ENCODE measurements at places on chromosomes 5 and 9.

- no peak for DNase-seq
Observed at GRCh38 chr5:58116346-58116745, 343.5 kb downstream of the PLK2 start.

GRCh38 chr9:22829236-22829635, 382.6 kb downstream of the DMRTA1 start:
- no peak for DNase-seq

DNA sequence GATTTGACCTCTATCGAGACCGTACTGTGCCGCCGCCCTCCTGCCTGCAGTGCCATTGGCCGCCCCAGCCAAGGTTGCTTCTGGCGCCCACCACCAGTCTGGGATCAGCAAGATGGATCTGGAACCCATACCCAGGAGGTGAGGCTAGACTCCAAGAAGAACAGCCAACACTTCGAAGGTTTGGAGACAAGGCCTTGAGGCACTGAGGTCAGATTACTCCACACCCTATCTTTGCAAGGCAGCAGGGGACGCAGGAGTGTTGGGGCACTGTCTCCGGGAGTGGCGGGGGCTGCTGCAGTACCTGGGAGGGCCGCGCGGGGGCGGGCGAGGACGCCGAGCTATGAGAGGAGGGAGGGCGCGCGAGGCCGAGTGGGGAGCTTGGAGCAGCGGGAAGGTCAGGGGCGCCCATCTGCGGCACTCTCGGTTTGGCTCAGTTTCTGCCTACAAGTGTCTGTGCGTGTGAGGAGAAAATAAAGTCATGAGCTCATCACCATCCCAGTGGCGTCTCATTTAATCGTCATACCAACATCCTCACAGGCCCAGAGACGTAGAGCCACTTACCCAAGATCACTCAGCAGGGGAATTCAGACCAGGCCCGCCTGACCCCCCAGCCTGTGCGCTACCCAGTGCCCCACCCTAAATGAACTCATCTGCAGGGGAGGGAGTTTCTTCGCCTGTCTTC, 20.5 kb upstream of the PSD2 start:
- DNase-seq: peak; percentile 71

DNA sequence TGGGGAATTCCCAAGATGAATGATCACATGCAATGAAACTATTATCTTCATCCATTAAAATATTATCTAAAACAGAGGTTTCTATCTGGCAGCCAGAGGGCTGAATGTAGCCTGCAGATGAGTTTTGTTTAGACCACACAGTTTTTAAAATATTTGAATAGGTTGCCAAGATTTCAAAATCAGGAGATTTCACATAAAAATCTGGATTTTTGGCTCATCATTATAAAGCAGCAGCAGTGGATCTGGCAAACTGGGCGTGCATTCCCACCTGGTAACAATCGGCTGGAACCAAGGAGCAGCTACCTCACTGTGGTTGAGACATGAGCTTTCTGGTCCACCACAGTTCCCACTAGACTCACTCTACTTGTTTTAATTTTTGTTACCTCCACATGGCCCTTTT, 155.1 kb downstream of the BNC2 start:
- DNase-seq: no peak

- no peak for DNase-seq
Observed at GRCh38 chr5:73523861-73524260, 25.6 kb downstream of the BTF3 start.

DNA sequence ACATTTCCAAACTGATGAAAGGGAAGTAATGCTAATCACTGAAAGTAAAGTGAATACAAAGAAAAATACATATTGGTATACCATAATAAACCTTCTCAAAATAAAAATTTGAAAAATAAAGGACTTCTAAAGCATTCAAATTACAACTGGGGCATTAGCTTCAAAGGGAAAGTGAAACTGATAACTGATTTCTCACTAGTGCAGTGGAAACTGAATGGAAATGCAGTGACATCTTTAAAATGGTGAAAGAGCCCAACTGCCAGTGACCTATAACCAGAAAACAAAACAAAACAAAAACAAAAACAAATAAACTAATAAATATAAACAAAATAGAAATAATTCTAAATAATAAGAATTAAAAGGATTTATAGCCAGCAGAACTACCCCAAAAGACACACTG, 297.5 kb upstream of the GRIN3A start:
- no peak for DNase-seq

DNA sequence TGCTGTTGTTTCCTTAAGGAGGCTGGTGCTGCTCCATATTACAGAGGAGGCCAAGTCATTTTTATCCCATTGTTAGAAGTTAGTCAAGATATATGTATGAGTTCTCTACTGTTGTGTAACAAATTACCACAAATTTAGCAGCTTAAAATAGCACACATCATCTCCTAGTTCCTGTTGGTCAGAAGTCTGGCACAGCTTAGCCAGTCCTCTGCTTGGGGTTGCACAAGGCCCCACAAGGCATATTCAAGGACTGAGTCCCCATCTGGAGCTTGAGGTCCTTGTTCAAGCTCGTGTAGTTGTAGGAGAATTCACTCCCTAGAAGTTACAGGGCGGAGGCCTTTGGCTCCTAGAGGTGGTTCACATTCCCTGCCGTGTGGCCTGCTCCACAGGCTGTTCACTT, 14.7 kb downstream of the MTAP start:
- DNase-seq: no peak

DNA sequence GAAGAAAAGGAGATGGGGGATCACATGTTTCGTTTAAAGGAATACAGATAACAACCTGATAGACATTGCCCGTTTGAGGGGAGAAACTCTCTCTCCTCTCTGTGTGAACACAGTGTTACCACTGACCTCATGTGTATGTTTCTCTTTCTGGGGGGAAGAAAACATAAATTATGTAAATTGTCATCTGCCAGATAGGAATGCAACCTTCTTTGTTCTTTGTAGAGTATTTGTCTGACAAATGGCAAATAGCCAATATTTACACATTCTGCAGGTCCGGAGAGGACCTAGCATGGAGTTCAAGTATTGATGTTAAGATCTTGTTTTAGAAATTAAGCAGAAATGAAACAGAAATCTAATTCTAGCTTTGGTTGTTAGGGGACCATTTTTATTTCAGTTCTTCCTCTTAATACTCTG, 276.3 kb downstream of the SAXO1 start:
- no peak for DNase-seq

- no peak for DNase-seq
Observed at GRCh38 chr5:170745481-170746071, 37.9 kb upstream of the GABRP start.

DNA sequence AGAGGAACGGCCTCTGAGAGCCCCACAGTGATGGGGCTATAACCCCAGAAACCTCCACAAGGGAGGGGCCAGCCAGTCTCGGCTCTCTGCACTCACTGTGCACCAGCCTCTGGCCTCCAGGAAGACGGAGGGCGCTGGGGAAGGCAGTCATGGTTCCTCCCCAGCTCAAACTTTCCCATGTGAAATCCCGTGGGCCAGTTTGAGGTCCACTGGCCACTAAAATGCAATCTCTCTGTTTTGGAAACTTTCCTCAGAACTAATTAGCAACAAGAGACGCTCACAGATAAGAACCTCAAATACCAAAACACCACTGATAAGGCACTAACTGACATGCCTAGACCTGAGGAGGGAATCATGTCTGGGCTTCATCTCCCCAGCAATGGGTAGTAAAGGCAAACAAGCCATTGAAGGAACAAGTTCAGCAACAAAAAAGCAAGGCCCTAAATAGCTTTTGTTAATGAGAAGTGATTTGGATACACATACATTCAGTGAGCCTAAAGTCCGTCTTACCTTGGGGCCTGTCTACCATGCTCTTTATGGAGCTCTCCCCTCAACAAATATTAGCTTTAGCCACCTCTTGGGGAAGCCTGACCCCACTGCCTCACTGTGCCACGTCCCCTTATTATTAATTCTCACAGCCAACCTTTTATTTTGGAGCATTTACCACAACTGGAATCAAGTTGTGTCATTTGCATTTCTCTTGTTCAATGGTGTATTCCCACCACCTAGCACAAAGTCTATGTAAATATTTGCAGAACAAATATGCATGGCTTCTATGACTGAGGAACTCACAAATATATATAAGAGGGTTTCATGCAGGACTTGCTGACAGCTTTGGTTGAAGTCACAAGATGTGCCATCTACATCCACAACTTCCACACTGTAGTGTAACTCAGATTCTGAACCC, 56.1 kb upstream of the GLRX start:
- no peak for DNase-seq

DNA sequence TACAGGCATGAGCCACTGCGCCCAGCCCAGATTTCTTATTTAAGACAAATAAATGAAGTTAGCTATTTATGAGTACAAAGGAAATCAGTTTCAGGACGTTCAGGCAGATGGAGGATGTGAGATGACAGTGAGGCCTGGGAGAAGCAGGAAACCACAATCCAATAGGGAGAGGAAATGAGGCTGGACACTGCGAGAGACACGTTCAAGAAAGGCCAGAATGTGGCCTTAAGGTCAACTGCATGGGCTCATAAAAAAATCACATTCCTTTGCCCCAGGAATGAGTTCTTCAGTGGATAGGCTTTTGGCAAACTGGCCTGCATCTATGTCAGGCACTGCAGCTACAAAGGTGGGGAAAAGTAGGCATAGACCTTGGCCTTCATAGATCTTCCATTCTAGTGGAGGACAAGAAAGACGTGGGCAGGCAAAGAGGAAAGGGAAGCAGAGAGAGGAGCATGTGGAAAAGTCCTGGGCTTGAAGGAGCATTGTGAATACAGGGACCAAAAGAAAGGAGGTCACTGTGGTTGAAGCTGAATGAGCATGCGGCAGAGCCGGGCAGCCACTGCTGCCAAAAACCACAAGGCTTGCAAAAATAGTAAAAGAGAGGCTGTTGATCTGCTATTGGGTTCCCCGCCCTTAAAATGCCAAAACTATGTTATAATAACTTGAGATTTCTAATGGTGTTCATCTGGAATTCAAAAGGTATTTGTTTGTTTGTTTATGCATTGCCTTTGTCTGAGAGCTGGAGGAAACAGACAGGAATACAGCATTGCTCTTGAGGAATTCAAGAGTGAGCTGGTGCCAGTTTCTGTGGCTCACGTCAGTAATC, 133.0 kb downstream of the GNA14 start:
- peak; percentile 42 for DNase-seq

GRCh38 chr5:10655161-10655971, 91.5 kb downstream of the ANKRD33B start:
- no peak for DNase-seq

DNA sequence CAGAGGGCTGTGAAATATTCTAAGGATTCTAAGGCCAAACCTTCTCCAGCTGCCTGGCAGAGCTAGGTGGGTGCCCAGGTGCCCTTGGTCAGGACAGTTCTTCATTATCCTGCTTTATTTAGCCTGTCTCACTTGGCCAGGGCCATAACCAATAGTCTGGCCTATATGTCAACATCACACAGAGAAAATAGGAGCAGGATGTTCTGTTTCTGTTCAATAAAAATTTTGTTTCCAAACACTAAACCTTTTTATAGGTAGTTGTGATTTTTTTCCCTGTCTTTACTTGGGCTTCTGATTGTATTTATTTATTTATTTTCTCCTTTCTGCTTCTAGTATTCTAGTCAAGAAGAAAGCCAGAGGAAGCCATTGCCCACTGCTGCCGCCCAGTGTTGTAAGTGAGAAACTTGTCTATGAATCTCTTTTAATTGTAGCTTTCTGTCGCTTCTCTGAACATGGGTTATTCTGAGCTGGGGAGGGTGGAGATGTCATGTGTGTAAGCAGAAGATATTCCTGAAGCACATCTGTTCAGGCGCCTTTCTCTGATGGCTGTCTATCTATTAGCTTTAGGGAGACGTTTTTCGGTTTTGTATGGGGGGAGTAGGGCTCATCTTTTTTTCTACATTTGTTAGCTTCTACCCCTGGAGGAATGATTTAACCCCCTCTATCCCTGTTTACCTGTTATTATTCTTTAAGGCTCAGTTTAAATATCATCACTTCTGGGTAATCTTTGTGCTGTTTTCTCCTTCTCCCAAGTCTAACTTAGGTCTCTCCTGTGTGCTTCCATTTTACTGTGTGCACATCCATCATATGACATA, 97.1 kb downstream of the UNC13B start:
- peak; percentile 56 for DNase-seq

- DNase-seq: no peak
Observed at GRCh38 chr9:100662122-100662521, 84.2 kb downstream of the CAVIN4 start.

DNA sequence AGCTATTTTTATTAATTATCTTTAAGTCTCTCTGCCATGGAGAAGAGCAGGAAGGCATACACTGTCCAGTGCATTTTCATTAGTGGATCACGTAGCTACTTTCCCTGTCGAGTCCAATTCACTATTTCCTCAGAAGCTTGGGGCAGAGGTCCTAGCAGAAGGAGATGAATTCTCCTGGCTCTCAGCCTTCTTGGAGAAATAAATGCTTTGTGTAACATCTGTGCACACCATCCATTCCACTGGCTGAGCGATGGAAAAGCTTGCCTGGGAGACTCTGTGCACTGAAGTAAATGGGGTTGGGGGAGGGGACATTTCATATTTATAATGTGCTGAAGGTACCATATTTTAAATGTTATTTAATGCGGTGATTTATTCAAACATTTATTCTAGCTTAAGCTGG, 23.4 kb downstream of the PROP1 start:
- DNase-seq: no peak

GRCh38 chr9:108477529-108478006, 378.2 kb downstream of the ACTL7B start:
- no peak for DNase-seq

DNA sequence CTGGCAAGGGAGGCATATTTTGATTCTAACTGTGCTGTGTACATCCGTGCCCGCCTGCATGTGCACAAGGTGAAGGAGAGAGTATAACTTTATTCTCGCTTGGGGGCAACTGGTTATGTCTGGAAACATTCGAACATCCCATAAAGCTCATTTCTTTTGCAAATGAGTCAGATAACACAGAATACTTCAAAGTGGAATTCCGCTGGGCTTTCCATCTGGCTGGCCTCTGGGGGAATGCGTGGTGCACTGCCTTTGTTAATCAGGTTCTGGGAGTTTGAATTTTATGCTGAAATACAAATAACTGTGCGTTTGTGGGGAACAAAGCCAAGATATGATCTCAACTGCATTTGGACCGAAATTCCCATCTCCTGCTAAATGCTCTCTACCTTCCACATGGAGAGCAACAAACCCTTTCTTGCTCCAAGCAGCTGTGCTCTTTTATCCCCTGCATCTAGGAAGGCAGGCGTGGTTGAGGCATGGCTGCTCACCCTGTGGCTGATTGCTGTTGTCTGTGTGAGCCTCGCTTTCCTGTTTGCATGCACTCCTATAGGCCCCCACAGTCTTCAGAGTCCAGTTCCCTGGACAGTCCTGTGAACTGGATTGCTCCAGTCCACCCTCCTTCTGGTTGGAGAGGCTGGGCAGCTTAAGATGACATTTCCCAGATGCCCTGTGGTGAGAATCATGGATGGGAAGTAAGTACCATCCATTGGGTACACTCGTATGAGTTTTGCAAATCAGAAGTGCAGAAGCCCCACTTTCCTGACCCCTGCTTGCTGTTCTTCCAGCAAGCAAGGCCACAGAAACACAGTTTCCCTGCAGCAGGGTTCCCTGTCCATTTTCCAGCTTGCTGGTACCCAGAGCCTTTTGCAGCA, 82.9 kb upstream of the ALDH1B1 start:
- no peak for DNase-seq

GRCh38 chr9:108579757-108580439, 275.9 kb downstream of the ACTL7B start:
- DNase-seq: no peak

GRCh38 chr9:10005206-10005605, 607.6 kb downstream of the PTPRD start:
- DNase-seq: peak; percentile 20
